ENCODE measurements at places on chromosomes 2 and 18.

DNA sequence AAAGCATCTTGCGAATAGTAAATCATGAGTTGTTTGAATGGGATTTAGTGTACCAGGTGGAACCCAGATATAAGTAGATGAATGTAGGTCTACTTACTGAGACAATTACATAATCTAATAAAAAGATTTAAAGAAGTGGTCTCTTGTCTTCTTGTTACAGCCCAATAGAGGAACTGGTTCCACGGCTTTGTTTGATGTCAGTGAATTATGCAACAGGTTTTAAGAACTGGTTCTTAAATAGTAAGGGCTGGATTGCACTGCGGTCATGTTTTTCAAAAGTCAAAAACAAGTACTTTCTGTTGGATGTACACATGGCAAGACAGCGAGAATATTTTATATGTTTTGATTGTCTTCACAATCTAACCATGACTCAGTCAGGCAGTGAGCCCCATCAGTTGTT lies 15.4 kb upstream of the SLC9A2 start:
- DNase-seq: no peak

DNA sequence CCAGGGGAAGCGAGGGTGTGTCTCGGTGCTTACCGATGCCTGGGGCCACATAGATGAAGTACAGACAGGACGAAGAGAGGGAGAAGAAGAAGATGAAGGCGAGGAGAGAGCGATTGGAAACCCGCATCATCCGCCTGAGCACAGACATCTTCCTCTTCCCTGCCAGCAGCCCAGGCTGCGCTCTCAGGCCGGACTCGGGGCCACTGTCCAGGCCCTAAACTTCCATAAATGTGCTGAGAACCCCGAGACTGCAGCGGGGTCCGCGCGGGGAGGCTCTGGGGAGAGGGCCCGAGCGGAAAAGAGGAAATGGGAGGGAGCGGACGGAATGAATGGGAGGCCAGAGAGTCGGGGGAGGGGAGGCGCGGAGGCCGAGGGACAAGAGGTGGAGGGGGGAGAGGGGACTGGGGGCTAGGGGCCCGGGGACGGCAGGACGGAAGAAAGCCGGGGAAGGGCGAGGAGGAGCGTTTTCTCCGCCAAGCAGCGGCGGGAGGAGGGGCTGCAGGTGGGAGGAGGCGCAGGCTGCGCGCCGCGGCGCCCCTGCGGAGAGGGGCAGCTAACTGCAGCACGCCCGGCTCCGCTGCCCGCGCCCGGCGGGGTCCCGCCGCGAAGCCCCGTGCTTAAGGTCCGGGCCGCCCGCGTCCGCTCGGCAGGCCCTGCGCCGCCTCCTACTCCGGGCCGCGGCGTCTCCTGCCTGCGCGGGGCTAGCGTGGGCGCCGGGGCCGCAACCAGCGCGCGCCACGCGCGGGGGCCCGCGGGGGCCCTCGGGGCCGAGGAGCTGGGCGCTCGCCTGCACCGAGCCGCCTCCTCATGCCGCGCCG lies at the start of gene B4GALT6:
Gene B4GALT6 (minus strand): TSS at position 303 of the 818 bp plus-strand sequence. CDS start 155 bp downstream, at position 148.
- peak; percentile 73 for DNase-seq

- DNase-seq: no peak
Observed at GRCh38 chr2:142681952-142682351, 195.5 kb upstream of the KYNU start.

DNA sequence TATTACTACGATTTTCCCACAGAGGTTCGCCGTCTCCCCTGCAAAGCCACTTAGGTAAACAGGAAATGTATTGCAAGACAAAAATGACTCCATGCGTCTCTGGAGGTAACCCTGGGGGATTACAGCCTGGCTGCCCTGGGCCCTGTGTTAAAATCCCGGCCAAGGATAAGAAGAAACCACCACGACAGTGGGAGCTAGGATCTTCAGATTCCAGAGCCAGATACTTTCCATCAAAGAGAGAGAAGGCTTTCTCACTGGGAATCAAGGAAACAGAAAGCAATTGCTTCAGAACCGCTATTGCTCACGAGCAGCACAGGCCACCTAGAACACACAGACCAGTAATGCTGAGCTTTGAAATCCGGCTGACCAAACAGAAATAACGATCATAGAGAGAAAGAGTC lies 97.9 kb upstream of the ZNF516 start:
- no peak for DNase-seq

GRCh38 chr2:82494739-82495138 lies 1964.3 kb downstream of the SUCLG1 start:
- DNase-seq: no peak

GRCh38 chr2:145064511-145064910 lies 544.6 kb upstream of the ZEB2 start:
- DNase-seq: no peak

- DNase-seq: no peak
Observed at GRCh38 chr18:77360315-77361190, 110.9 kb downstream of the GALR1 start.

DNA sequence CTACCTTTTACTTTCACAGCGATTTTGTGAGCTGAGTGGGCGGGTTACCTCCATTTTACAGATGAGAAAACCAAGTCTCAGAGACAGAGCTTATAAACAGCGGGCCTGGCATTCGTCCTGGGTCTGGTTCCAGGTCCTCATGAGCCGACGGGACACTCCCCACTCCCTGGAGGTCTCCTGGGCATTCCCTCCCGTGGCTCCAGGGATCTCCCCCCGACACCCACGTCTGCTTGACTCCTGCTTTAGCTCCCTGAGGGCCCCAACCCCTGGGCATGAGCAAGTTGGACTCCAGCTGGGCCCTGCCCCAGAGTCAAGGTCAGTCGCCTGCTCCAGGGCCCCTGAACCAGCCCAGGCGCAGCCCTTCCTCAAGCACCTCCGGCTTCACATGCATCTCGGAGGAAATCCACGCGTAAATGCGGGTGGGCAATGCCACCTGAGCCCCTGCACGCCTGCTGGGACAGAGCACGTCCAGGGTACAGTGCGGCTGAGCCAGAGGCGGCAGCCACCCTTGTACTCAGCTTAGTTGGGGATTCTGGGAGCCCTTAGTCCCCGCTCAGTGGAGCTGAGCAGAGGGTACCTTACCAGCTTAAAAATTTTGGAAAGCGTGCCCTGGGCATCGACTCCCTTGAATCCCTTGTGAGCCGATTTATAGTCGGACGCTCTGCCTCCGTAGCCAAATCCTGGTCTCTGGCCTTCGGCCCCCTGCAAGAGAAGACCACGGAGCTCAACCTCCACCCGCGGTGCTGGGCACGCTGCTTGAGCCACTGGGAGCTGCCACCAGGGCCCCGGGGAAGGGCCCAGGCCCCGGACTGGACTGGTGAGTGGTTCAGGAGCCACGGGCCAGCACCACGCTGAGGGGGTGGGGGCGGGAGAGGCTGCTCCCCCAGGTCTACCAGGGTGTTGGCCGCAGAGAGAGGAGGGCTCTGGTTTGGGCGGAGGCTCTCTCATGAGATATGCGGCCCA lies 148.1 kb downstream of the MBP start:
- DNase-seq: no peak

GRCh38 chr2:219298759-219299371 lies 10.3 kb downstream of the PTPRN start:
- DNase-seq: peak; percentile 94

DNA sequence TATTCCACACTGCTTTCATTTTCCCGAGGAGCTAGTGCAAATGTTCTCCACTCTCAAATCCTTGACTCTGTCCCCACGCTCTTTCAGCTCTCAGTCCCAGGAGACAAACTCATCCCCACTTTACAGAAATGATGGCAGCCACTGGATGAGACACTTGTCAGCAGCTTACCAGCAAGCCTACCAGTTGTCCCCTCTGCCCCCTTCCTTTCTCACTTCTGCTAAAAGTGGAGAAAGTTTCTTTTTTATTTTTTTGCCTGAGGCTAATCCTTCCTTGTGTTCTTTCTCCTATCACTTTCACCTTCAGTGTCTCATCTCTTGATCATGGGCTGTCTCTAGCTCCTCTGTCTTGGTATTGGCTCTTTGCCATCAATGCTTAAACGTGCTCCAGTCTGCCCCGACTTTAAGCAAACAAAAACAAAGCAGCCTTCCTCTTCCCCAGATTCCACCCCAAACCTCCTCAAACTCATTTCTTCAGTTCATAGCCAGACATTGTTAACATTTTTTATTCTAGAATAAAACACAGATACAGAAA lies 64.5 kb downstream of the TTC32 start:
- DNase-seq: no peak

- no peak for DNase-seq
Observed at GRCh38 chr2:128414946-128415778, 96.5 kb upstream of the HS6ST1 start.

- DNase-seq: peak; percentile 42
Observed at GRCh38 chr2:135473567-135473966, 57.5 kb downstream of the ZRANB3 start.

- DNase-seq: no peak
Observed at GRCh38 chr2:209610631-209611030, 161.0 kb upstream of the UNC80 start.

DNA sequence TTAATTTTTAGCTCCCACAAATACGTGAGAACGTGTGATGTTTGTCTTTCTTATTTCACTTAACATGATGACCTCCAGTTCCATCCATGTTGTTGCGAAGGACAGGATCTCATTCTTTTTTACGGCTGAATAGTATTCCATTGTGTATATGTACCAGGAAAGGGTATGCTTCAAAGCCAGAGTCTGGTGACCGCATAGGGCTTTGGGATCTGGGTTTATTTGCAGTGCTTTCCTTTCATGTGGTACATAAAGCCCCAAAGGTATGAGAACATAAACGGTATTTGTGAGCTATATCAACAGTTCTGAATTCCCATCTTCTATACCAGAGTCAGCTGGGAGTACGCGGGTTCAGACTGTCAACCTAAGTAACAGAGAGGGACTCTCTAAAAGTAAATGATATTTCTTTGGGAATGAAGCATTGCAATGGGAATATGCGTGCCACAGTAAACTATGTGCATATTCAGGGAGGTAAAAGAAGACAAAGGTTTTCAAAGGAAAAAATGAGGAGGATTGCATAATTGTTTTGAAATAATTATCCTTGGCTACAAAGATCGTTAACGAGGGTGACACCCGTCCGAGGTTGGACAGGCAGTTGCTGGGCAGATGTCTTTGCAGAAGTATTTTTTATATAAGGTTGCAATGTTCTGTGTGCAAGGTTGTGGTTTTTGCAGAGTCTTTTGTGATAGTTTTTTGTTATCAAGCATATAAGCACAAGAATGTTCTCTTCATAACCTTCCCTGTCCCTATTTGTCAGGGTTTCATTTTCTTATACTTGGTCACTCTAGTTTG lies 24.4 kb downstream of the CRYGD start:
- DNase-seq: no peak

DNA sequence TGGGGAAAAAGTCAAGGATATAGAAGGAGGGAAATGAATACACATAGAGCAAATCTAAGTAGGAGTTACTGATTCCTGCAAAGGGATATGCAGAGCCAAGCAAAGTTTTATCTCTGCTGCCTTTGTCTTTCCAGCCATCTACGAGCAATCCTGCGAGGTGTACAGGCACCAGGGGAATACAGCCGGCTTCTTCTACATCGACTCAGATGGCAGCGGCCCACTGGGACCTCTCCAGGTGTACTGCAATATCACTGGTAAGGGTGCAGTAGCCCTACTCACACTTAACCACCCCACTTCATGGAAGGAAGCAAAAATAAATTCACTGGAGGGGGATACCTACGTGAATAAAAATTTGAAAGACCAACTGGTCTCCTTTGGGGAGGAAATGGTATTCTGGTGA lies 584.6 kb downstream of the CNTNAP5 start:
- DNase-seq: no peak

GRCh38 chr2:73205611-73206010 lies 3.2 kb downstream of the NOTO start:
- no peak for DNase-seq

DNA sequence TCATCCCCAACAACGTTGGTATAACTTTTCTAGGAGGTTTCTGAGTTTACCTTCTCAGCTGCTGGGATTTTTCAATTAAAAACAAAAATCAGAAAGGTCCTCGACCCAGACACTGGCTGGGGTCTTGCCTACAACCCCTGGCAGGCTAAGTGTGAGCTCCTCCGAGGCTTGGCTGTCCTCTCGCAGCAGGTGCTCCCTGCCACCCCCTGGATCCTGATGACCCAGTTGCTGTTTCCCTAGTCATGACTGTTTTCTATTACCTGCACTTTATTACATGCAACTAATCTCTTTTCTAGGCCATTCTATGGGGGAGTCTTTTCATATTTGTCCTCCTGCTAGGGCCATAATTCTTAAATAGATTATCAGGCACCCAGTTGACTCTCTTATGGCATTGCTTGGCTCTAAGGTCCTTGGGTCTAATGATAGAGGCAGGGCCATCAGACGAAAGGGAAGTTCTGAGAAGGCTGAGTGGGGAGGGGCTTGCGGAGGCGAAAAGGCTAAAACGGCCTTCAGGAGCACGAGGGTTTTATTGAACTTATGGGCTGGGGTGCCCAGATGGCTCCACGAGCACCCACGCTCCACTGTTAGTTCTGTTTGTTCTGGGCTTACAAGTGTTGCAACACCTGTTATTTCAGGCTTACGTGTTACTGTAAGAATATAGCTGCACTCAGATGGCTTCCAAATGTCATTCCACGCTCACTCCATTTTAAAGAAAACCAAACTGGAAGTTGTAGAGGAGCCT lies 166.0 kb downstream of the NCK2 start:
- DNase-seq: no peak

DNA sequence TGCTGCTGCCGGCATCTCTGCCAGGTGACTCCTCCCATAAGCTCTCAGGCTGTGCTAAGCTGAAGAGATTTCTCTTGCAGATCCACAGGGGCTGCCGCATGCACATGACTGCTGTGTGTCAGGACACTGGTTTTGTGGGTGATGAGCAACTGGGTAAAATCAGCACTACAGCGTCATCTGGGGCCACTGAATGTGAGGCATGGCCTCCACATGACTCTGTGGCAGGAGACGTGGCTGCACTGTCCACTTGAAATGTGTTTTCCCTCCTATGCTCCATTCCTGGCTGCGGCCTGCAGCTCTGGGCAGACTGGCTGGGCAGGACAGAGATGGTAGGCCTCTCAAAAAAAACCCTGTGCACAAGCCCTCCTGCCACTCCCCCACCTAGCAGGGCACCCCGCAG lies 63.6 kb downstream of the MARCO start:
- no peak for DNase-seq

DNA sequence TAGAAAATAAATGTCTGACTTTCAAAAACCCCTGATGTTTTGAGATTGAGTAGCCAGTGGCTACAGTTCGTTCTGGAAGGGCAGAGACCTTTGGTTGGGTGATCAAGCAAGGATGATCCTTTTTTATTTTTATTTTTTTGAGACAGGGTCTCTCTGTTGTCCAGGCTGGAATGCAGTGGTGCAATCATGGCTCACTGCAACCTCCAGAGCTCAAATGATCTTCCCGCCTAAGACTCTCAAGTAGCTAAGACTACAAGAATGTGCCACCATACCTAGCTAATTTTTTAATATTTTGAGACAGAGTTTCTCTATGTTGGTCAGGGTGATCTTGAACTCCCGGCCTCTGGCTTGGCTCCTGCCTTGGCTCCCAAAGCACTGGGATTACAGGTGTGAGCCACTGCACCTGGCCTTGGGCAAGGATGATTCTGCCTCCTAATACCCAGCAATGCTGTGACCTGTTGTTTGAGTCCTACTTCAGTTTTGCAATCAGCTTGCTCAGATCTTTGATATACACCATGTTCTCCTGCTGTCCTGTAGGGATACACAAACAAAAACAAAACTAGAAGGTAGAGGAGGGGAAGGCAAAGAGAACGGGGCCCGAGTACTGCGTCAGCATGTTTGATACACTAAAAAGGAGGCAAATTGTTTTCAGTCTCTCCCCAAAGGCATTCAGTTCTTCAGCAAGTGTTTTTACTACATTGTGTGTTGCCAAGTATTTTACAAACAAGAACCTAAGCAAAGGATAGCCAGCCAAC lies 59.2 kb upstream of the LYPD6B start:
- no peak for DNase-seq

- DNase-seq: peak; percentile 77
Observed at GRCh38 chr18:79508565-79509535, 113.1 kb downstream of the NFATC1 start.

- no peak for DNase-seq
Observed at GRCh38 chr2:10047616-10048500, 4.5 kb downstream of the KLF11 start.

Measured in GM10248 (cell line).